Activated CD4-positive, CD25-positive, alpha-beta regulatory T cell (primary cell): ENCODE measurements at places on chromosomes 13 and 19.

GRCh38 chr19:38778733-38779132 lies 5.4 kb upstream of the LGALS7 start:
- no peak for DNase-seq

DNA sequence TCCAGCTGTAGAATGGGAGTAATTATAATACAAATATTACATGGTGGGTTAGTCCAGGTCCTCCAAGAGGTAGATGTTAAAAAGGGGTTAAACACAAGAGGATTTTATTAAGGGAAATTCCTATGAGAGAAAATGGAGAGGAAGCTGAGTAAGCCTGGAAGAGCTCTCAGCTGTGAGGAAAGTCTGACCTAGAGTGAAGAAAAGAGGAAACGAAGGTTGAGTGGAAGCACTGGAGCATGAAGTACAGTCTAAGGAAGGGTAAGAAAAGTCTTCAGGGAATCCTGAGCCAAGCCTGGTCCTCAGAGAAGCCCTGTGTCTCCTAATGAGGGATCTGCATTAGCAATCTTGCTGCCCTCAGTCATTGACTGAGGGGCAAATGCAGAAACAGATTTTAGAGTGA lies 506.2 kb downstream of the GPC5 start:
- DNase-seq: no peak

- no peak for DNase-seq
Observed at GRCh38 chr19:6660930-6661329, 9.0 kb downstream of the TNFSF14 start.

GRCh38 chr19:29609636-29610035 lies 3.6 kb downstream of the POP4 start:
- no peak for DNase-seq
